ENCODE measurements at places on chromosomes 1 and 21.
A peak's percentile ranks its signal among the peaks of the same experiment; 100 is the strongest.

DNA sequence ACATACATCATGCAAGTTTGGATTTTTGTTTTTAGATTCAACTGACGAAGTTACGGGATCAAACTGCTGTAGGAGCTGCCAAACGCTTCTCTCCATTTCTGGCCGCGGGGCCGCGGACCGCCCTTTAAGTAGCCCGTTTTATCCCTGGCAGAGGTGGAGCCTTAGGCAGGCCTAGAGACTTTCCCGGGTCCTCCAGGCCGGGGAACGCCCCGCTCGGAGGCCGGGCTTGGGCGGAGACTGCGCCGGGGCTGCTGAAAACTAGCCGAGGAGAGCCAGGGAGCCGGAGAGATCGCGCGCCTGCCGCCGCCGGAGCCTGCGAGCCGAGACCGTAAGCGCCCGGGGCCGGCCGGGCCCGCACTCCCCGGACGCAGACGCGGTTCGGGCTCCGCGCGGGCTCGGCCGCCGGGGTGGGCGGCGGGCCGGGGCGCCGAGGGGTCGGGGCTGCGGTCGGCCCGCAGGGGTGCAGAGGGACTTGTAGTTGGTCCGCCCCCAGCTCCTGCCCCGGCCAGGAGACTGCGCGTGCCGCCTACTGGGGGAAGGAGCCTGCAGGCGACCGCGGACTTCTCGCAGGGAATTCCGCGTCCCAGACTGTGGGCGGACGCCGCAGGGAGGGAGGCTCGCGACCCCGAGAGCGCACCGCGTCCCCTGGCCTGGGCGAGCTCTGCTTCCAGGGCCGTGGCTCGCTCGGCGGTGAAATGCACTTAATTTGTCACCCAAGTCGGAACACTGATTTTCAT is at the start of gene EPHX1:
Gene EPHX1, plus strand, starts transcription at position 283 of the 737 bp plus-strand sequence. CDS start 18,606 bp downstream, outside the sequence.
- peak within 1 kb of the TSS; percentile 79 for H3K4me3 ChIP-seq
- no peak within 1 kb of the TSS for H3K27ac ChIP-seq
- peak; percentile 79 for DNase-seq
- H3K4me1 ChIP-seq = peaks cover 13% of the 10 kb centered on the region
- peaks cover 5% of the 10 kb centered on the region for H3K27me3 ChIP-seq

GRCh38 chr21:46004168-46004861 is 22.7 kb downstream of the COL6A1 start:
- no peaks in the 10 kb centered on the region for H3K4me1 ChIP-seq
- no peak for DNase-seq
- no peaks in the 10 kb centered on the region for H3K27me3 ChIP-seq

DNA sequence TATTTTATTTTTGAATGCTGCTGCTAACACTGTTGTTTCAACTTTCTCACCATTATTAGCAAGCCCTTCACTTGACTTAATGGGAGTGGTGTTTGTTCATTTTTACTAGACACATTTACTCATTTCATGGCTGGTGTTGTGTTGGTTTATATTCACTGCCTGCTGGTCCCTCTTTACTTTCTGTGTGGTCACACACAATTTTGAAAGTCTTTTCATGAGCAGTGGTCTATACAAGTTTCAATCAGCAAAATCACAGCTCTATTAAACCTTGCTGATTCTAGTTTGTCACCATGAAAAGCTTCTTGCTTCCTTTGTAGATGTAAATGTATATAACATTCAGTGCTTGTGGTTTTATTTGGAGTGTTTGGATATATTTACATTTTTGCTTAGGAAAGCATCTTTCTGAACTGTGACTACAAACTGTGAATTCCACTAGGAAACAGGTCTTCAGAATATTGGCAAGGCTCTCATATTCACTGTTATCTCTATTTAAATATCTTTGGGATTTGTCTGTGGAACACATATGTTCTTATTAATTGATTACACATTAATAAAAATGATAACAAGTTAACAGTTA is 22.8 kb downstream of the ATP6V1G3 start:
- no peaks in the 10 kb centered on the region for H3K36me3 ChIP-seq
- H3K4me1 ChIP-seq = peaks cover 45% of the 10 kb centered on the region
- no peak for DNase-seq
- no peaks in the 10 kb centered on the region for H3K27me3 ChIP-seq

- H3K36me3 ChIP-seq = no peaks in the 10 kb centered on the region
- no peaks in the 10 kb centered on the region for H3K27me3 ChIP-seq
- no peak overlapping the region for H3K4me3 ChIP-seq
Measured at GRCh38 chr1:87506147-87506546, 177.5 kb downstream of the LMO4 start.
